ENCODE measurements at places on chromosomes 16 and 17. TPM values are rescaled to one million over a fixed set of nuclear protein-coding genes. Genes with fewer than 3 reads are reported as not detected.

DNA sequence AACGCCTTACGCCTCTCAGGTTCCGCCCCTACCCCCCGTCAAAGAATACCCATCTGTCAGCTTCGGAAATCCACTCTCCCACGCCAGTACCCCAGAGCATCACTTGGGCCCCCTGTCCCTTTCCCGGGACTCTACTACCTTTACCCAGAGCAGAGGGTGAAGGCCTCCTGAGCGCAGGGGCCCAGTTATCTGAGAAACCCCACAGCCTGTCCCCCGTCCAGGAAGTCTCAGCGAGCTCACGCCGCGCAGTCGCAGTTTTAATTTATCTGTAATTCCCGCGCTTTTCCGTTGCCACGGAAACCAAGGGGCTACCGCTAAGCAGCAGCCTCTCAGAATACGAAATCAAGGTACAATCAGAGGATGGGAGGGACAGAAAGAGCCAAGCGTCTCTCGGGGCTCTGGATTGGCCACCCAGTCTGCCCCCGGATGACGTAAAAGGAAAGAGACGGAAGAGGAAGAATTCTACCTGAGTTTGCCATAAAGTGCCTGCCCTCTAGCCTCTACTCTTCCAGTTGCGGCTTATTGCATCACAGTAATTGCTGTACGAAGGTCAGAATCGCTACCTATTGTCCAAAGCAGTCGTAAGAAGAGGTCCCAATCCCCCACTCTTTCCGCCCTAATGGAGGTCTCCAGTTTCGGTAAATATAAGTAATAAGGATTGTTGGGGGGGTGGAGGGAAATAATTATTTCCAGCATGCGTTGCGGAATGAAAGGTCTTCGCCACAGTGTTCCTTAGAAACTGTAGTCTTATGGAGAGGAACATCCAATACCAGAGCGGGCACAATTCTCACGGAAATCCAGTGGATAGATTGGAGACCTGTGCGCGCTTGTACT lies at the start of gene BRCA1:
TSS of gene BRCA1 (minus strand) at position 232 of the 834 bp plus-strand sequence. CDS start 1,268 bp downstream, outside the sequence.
- DNase-seq = peak; percentile 100

DNA sequence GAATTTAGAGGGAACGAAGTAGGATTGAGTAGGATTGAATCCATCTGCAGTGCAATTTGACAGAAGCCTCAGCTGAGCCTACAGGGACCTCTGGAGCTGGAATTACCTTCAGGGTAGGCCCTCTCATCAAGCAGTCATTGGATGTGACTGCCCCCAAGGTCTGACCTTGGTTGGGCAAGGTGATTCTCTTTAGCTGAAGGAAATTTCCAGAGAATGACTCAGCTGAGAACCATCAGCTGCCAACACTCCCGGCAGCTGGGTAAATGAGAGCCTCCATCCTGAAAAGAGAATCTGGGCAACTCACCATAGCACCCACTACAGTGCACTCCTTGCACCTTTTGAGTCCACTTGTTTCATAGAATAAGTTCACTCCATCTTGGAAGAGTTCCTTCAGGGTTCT lies 113.5 kb upstream of the MED13 start:
- no peak for DNase-seq

GRCh38 chr16:88197481-88198456 lies 185.0 kb upstream of the ZNF469 start:
- DNase-seq = no peak

DNA sequence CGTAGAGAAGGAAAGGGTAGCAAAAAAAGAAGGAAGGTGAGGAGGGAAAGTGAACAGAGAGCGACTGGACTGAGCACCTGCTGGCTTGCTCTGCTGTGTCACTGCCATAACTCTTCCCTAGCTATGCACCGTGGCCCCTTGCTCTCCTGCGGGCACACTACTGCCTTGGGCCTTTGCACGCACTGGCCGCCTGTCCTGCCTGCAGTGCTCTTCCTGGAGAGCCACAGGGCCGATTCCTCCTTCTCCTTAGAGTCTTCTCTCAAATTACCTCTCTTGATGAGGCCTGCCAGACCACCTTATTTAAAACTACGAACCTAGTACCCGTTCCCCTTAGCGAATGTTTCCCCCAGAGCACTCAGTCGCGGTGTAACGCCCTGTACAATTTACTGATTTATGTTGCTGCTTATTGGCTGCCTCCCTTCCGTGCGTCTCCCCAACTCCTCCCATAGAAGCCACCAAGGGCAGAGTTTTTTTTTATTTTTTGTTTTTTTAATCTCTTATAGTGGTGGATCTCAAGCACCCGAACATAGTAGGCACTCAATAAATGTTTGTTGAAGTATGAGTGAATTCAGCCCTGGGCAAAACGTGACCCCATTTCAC lies 70.3 kb downstream of the RAI1 start:
- DNase-seq = no peak

C16orf89 gene
- total RNA-seq = 6.9 TPM

NRN1L gene
- total RNA-seq = not detected

TMIGD1 gene
- total RNA-seq = not detected

SERPINF2 gene
- total RNA-seq = 0.18 TPM
